ENCODE measurements at places on chromosomes 6 and 20.

DNA sequence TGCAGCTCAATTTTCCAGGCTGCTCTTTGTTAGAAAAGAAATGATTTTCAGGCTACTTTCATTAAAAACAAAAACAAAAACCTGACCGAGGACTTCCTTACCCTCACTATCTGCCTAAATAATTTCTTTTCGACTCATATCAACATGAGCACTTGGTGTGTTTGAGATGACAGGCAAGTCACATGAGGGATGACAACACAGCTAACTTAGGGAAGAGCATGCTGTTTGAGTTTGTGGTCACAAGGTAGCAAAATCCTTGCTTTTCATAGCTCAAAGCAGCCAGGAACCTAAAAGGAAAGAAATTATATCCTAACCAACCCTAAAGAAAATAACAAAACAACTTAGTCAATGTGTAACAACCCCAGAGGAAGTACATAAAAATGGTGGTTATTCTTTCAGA, 459.5 kb downstream of the KIF16B start:
- no peak for DNase-seq

DNA sequence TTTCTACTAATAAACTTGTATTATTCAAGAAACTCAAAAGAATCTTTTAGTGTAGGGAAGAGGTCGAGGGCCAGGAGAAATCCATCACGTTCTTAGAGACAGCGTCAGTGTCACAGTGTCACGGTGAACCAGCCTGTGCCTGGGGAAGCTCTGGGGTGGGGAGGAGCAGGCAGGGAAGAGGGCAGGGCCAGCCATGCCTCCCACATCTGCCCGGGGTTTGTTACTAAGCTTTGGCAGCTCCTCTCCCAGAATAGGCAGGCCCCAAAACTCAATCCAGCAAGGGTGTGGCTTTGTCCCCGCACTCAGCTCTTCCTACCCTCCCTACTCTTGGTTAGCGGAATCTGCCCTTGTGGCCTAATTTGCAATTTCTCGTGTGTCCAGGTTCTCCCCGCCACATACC, 72.9 kb downstream of the TCP11 start:
- no peak for DNase-seq

DNA sequence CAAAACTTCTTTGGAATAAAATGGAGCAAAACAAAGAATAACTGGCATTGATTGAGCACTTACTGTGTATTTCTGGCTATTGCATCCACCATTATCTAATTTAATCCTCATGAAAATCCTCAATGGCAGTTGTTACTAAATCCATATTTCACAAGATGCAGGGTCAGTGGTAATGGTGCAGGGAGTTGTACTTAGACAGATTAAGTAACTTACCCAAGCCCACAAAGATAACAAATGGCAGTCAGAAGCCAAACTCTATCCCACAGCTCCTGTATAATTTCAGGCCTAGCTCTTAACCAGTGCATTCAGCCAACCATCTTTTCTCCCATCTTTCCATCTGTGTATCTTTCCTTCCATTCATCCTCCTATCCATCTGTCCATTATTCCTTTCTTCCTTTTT, 29.3 kb upstream of the SSTR4 start:
- no peak for DNase-seq

DNA sequence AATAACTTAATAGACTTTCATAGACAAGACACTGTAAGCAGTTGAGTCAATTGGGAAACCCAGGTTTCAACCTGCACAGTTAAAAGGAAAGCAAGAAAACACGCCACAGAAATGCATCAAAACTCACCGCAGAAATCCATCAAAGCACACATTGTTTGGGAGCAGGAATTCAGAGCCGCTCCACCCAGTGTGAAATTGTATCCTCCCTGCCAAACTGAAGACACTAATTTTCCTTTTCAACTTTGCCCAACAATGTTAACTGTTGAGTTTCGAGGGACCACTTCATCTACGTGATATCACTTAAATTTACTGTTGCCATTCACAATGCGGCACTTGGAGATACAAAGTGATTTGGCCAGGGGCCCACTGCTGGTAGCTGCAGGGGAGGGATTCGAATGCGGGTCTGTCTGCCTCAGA, 92.7 kb downstream of the DACT2 start:
- no peak for DNase-seq

- DNase-seq = no peak
Measured at GRCh38 chr6:15546591-15546990, 116.2 kb downstream of the DTNBP1 start.

Measured in ELR (cell line).